ENCODE measurements at places on chromosomes 16 and 17.

DNA sequence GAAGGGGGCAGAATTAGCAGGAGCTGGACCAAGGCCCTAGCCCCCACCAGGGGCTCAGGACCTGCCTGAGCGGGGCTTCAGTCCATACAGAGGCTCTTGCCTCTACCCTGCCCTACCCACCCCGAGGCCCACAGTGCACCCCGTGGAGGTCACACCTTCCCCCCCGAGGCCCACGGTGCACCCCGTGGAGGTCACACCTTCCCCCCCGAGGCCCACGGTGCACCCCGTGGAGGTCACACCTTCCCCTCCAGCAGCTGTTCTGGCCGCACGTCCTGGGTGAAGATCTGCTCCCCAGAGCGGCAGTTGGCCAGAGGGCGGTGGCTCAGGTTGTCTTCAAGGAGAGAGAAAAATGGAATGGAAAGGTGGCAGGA is 11.4 kb downstream of the CASKIN2 start:
- DNase-seq = no peak

DNA sequence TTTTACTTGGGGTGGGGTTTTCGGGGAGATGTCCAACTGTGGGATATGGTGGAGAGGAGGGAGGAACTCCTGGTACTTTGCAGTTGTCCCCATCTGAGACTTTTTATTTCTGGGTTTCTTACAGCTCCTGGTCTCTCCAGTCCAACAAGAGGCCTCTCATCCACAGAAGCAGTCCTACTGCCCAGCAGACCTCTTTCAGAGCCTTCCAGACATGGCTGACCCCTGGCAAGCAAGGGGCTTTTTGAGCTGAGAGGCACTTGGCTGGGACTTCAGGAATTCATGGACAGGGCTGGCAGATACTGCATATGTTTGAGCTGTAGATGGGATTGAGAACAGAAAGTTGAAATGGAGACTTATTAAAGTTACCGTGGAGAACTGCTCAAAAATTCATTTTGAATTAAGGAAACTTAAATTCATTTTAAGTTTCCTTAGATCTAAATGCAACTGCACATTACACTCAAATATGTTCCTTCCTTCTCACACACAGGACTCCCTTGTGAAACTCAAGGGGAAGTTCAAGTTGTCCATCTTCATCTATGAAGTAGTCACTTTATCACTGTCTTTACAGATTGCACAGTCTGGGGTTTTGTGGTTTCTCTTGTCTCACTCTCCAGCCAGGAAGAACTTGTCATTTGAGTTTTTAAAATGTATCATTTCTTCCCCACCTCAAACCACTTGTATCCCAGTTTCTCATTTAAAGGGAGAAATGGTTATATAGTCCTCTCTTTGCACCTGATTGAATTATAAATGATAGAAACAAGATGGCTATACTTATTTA is 1.1 kb downstream of the LASP1NB start:
- DNase-seq = no peak

DNA sequence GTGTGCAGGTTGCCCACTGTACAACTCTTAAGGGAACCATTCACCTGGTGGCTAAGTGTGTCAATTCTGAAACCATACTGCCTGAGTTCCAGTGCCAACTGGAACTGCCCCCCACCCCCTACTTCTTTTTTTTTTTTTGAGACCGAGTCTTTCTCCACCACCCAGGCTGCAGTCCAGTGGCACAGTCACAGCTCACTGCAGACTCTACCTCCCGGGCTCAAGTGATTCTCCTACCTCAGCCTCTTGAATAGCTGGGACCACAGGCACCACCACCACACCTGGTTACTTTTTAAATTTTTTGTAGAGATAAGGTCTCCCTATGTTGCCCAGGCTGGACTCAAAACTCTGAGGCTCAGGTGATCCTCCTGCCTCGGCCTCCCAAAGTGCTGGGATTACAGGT is 40.4 kb upstream of the DHX8 start:
- DNase-seq = no peak

DNA sequence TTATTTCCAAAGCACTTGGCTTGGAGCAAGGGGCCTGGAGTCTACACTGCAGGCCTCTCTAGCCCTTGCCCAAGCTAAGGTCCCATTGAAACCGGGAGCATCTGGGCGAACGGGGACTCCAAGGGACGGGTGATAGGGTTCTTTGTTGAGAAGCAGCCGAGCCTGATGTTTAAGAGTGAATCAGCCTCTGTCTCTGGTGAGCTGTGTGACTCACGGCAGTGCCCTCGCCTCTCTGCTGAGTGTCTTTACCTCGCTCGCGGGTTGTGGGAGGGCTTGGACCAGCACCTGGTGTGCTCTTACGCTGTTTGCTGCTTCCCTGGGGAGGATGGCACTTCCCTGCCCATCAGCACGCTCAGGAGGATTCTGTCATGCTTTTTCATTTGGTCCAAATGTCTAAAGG is 1.3 kb downstream of the HGS start:
- no peak for DNase-seq

DNA sequence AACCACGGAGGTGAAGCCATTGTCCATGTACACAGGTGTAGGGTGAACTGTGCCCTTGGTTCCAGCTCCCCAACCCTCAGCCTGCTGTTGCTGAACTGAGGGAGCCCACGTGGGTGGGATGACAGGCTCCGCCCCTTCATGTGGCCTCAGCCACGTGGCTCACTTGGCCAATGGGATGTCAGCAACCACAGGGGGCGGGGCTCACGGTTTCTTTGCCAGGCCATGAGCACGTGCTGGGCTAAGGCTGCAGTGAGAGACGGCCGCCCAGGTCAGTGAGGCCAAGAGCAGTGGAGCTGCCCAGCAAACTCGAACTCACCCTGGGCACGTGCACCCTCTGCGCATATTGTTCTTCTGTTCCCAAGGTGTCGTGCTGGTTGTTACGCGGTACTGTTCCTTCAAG is 282.6 kb downstream of the IRF8 start:
- DNase-seq = no peak

GRCh38 chr17:76747716-76748363 is 9.9 kb downstream of the MFSD11 start:
- no peak for DNase-seq

DNA sequence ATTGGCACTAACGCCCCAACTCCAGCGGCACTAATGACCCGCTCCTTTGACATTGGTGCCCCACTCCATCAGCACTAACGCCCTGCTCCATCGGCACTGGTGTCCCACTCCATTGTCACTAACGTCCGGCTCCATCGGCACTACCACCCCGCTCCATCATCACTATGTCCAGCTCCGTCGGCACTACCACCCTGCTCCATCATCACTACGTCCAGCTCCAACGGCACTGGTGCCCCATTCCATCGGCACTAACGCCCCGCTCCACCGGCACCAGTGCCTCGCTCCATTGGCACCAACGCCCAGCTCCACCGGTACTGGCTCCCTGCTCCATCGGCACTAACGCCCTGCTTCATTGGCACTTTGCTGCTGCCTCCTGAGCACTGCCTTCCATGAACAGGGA is 7.5 kb downstream of the ZNF213 start:
- no peak for DNase-seq

Measured in effector CD4-positive, alpha-beta T cell (primary cell).